ENCODE measurements at places on chromosomes 2 and 18.

DNA sequence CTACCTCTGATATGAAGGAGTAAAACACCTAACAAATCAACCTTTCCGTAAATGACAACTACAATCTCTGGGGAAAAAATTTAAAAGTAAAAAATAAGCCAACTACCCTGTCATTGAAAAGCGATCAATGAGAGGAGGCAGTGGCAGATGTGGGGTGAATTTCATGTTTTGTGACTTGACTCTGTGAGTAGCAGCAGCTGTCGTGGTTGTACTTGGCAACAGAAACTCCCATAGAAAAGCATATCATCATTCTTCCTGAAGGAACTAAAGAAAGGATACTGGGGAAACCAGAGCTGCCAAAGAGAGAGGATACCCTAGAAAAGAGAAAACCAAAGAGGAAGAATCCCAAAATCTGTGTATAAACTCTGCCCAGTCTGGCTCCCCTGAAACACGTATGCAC is 236.4 kb downstream of the TNS1 start:
- no peak for DNase-seq

DNA sequence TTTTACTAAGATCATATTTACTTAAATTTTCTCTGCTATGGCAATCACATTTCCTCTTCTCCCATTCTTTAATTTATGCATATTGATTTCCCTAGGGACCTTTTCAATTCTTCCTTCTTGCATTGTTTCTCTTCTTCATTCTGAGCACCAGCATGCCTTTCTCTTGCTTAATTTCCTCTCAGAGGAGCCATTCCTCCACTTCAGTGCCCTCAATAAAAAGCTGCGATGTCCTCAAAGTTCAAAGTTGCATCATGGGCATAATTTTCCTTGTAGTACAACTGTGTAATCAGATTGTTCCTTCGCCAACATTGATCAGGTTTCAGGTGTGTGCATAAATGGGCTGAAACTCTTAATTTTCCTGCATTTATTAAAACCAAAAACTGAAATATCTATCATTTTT is 21.8 kb upstream of the CD226 start:
- DNase-seq: peak; percentile 5

DNA sequence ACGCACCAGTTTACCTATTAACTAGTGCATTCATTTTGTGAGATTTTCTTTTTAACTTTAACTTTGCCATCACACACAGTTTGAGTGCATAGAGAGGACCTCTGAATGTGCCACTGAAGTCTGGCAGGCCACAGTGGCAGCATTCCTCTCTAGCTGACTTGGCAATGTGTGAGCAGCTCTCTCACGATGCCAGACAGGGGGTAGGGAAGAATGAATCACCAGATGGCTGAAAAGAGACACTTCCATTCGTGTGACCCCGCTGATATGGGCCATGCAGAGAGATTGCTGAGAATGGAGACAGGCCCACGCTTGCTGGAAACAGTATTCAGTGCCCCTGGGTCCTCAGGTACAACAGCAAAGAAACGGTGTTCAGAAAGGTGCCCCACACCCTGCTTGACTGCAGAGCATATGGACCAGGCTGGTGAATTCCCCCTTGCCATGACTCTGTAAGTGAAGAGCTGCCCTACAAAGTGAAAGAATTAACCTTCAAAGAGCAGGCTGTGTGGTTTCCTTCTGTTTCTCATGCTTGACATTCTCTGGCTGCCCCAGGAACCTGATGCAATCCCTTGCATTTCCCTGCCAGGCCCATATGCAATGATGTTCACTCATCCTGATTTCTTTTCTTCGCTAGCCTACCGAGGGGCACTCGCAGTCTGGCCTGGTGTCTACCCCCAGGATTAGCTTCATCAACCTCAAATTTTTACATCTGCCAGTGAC is 236.1 kb downstream of the CDH20 start:
- peak; percentile 82 for DNase-seq

DNA sequence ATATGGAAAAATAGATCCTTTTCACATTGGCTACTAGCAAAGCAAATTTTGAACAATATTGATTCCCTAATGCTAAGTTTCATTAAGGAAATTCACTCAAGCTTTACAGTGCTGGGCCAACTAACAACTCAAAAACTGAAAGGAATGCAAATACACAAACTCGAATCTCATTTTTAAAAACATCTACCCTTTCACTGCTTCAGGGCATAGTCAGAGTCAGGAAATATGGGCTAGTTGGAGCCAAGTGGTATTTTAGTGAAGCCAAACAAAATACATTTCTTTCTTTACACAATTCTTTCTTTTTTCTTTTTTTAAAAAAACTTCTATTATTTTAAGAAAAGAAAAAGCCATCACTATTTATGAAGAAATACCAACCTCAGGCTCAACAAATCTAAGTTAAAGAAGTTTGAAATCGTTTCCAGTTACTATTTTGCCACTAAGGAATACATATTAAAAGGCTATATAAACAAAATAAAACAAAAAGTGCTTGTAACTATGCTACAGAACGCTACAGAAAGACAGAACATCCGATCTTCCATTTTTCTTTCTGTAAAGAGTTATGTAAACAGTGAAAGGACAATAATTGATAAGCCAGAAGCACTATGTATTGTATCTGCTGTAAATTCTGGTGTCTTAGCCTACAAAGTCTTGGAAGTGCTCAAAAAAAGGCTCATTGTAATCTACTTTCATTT is 113.6 kb upstream of the STK17B start:
- no peak for DNase-seq

- no peak for DNase-seq
These were observed 48.4 kb upstream of the DSG1 start for GRCh38 chr18:31269566-31269965.

DNA sequence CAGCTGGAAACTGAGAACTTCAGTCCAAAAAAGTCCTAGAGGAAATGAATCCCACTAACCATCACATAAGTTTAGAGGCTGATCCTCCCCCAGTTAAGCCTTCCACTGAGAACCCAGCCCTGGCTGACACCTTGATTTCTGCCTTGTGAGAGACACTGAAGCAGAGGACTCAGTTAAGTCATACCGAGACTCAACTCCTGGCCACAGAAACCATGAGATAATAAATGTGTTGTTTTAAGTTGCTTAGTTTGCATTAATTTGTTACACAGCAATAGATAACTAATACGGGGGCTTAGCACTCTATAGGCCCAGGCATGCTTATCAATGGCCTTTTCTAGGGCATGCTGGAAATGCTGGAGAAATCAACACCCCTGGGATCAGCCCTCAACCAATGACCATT is 3.4 kb upstream of the ADD2 start:
- no peak for DNase-seq

DNA sequence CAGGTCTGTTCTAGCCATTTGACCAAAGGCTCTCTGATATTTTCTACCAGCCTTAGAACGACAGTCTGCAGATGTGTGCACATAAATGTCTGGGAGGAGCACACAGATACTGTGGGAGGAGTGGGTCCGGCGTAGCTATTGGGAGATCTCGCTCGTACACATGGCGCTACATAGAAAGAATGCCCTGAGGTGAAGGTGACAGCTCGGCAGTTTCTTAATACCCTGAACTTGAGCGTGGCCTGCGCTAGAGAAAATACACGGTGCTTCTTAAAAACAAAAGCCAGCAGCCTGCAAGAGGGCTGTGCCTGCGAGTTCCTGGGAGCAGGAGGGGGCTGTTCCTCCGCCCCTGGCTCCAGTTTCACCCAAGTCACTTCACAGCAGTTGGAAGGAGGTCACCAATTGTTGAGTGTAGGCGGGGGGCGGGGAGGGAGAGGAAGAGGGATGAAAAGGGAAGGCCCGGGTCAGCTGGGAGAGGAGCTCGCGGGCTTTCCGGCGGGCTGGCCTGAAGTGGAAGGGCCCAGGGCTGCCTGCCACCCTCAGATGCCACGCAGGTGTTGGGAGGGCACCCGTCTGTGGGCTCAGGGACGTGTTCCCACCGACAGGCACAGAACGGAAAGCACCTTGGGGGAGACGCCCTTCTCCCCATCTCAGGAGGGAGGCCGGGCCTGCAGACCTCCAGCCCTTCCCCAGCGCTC is 124.7 kb upstream of the ZNF516 start:
- peak; percentile 67 for DNase-seq

DNA sequence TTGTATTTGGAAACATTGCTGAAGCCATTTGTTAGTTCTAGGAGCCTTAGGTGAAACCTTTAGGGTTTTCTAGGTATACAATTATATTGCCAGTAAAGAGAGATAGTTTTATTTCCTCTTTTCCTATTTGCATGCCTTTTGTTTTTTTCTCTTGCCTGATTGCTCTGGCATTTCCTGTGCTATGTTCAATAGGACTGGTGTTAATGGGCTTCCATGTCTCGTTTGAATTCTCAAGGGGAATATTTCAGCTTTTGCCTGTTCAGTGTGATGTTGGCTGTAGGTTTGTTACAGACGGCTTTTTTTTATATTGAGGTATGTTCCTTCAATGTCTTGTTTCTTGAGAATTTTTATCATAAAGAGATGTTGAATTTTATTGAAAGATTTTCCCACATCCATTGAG is 1054.9 kb upstream of the NXPH2 start:
- no peak for DNase-seq

DNA sequence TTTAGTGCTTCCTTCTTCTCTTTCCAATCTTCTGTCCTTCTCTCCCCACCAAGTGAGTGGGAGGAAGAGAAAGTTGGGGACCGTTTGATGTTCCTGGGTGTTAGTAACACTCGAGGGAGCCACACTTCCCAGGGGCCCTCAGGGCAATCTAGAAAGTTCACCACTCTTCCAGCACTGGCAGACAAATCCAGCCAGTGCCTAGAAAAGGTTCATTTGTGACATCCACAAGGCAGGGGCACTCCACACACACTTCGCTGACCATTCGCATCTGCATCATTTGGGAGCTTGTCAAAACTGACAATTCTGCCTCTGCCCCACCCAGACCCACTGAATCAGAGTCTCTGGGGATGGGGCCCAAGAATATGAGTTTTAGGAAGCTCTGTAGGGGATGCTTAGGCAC is 86.8 kb upstream of the ST3GAL5 start:
- DNase-seq: no peak

GRCh38 chr2:240875228-240876034 is 6.8 kb downstream of the AGXT start:
- no peak for DNase-seq

- no peak for DNase-seq
These were observed 127.4 kb downstream of the MEIS1 start for GRCh38 chr2:66562304-66562685.

- DNase-seq: no peak
These were observed 2015.7 kb upstream of the LRRTM1 start for GRCh38 chr2:82320296-82320695.

- DNase-seq: peak; percentile 30
These were observed 4.8 kb downstream of the GCFC2 start for GRCh38 chr2:75705921-75706320.

DNA sequence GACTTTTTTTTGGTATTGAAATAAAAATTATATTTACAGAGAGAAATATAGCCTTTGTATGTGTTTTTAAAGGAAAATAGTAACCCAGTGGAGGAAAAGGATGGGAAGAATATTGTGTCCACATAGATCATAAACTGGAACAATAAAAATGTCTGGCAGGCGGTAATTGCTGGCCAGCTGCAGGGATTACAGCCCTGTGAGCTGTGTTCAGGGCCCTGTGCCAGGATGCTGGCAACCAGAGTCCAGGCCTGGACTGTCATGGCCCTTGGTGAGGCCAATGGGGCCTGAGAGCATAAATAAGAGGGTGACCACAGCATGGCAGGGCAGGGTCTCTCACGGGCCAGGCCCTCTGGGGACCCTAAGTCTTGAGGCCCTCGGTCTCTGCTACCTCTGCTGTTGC is 171.2 kb downstream of the ACOXL start:
- DNase-seq: no peak

GRCh38 chr2:127155947-127156346 is 49.0 kb upstream of the BIN1 start:
- peak; percentile 73 for DNase-seq

- DNase-seq: no peak
These were observed 4.0 kb downstream of the NCL start for GRCh38 chr2:231460073-231460835.

DNA sequence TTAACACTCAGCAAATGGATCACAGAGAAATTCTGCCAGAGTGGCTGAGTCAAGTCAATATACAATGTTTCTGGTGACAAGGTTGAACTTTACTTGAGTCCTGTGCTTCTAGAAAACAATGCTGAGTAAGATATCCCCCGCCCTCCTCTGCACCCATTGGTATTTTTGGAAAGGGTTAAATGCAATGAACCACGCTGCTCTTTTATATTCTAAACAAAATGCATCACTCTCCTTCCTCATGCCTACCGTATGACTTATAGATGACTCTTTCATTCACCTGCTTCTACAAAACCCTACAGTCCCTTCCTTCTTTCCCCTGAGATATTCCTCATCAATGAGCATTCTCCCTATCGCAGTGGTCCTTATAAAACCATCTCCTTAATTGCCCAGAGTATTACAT is 168.8 kb downstream of the TXNL1 start:
- no peak for DNase-seq

DNA sequence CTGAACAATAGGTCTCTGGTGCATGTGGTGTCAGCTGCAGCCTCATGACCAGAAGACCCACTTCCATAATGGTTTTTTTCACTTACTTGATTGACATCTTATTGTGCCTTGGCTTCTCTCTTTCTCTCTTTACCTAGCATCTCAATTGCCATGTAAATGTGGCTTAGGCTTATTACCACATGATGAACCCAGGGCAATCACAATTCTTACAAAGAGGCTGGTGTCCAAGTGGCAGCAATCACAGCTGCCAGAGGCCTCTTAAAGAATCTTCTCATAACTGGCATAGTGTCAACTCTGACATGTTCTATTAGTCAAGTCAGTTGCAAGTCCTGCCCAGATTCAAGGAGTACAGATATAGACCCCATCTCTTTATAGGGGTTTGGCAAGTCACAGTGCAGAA is 1224.8 kb downstream of the SUCLG1 start:
- DNase-seq: no peak

GRCh38 chr18:67509741-67510391 is 6.7 kb downstream of the DSEL start:
- DNase-seq: peak; percentile 76

DNA sequence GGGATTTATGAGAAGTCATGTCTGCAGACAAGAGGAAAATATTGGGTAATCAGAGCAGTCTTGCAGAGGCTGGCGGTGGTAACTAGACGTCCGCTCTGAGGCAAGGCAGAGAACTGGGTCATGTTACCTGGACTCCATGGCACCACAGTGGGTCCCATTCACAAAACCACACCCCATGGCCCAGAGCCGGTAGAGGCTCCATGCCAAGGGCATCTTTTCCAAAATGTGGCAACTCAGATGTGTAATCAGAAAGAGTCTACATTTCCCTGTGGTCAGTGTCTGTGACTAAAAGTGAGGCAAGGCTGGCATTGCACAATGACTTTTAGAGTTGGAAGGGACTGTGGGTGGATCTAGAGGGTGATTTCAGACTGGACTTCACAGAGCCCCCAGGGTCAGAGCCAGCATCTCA is 113.1 kb downstream of the MREG start:
- DNase-seq: no peak
